Motor neuron (in vitro differentiated cells): ENCODE measurements at places on chromosomes 4 and X. TPM values are rescaled to one million over a fixed set of nuclear protein-coding genes. Genes with fewer than 3 reads are reported as not detected.

DNA sequence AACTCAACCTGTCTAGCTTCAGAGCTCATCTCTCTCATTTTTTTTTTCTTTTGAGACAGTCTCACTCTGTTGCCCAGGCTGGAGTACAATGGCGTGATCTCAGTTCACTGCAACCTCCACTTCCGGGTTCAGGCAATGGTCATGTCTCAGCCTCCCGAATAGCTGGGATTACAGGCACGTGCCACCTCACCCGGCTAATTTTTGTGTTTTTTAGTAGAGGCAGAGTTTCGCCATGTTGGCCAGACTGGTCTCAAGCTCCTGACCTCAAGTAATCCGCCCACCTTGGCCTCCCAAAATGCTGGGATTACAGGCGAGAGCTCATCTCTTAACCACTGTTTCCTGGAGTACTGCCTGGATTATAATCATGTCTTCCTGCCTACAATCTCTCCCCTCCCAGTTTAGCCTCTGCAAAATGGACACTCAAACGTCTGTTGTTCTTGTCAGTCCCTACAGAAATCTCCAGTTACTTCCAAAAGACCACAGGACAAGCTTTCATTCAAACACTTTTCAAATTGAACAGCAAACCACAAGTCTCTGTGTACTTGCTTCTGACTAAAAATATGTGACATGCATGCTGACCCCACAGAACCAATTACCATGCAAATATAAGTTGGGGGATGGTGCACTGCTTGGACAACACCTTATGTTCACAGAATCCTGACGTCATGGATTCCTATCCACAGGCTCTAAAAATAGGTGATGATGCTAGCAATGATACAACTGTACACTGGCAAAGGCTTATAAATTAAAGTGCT is 137.2 kb downstream of the SH3KBP1 start:
- ATAC-seq, result no peak

DNA sequence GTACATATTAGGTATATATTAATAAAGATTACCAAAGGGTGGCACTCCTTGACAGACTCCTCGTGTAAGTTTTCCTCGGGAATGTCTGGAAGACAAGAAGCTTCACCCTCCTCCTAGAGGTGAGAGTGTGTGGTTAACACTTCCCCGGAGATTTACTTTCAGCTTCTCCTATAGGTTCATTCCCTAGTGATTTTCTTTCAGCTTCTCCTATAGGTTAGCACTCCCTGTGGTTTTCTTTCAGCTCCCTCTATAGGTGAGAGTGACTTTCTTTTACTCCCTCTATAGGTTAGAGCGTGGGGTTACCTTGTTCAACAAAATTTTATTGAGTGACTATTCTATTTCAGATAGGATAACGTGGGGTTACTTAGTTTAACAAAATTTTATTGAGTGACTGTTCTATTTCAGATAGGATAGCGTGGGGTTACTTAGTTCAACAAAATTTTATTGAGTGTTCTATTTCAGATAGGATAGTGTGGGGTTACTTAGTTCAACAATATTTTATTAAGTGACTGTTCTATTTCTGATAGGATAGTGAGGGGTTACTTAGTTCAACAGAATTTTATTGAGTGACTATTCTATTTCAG is 106.0 kb upstream of the PLAC1 start:
- peak; percentile 82 for ATAC-seq

DNA sequence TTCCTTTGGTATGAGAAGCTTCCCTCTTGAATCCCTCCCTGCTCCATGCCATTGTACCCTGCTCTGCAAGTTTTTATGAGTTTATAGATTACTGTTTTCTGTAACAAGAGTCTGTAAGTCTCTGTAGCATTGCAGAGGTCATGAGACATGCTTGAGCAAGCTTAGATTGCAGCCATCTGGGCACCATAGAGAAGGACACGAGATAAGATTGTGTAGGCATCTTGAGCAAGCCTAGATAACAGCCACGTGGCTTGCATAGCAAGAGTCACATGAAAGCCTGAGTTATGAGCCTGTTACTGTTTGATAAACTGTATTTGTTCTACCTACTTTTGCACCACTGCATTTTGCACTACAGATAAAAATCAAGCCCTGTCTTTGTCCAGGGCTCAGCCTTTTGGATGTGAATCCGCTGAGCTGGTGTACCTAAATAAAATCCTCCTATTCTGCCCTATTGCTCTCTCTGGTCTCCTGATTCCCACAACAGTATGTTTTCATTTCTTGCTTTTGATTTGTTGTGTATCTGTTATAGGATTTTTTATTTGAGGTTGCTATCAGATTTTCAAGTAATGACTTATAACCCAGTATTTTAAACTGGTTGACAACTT is 127.4 kb upstream of the ANKRD50 start:
- ATAC-seq, result no peak

DNA sequence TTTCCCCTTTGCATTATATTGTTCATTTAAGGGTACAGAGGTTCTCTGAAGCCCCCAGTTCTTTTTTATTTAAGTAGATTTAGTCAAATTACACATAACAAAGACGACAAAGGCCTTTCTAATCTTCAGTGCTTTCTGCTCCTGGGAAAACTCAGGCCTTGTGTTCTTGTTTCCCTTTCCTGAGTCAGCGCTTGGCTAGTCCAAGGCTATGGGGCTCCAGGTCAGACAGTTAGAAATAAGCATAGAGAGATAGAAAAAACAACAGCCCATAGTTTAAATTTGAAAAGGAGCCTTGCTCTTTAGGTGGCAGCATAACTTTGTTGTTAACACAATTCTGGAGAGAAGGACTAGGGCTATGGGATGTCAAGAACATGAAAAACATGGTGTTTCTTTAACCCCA is 97.3 kb downstream of the PPP1R2C start:
- ATAC-seq, result peak; percentile 58

ODAPH gene
- not detected in 2 replicates for total RNA-seq
